H7 (cell line): ENCODE measurements at places on chromosomes 16 and 17.

DNA sequence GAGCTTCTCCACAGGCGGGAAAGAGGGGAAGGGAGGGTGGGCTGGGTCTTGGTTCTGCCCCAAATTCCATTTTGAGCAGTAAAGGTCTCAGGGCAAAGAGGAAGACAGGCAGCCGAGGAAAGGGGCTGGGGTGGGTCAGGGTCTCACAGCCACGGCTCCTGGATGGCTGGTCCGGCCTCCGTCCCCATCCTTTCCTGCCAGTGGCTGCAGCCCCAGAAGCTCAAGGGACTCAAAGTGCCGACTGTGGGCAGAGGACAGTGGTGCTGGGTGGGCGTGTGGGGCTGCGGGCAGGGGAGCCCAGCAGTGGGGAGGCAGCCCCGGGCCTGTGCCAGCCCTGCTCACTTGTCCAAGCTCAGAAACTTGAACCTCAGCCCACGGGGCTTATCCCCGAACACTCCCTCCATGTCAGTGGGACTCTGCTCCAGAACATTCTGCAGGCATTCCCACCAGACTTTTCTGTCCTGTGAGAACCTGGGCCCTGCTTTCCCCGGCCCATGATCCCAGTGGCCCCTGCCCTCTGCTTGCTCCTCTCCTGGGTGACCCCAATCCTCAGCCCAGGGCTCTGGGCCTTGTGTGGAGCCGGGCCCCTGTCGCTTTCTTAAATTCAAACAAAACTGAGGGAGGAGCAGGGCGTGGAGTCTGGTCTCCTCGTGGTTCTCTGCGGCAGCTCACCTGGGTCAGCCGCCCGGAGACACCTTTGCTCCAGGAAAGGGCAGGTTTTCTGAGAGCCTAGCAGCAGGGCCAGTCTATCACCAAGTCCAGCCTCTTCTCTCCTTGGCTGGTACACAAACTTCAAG lies 117.8 kb upstream of the METRNL start:
- DNase-seq, result no peak

- no peak for DNase-seq
Measured at GRCh38 chr16:81319221-81319912, 4.6 kb downstream of the GAN start.

DNA sequence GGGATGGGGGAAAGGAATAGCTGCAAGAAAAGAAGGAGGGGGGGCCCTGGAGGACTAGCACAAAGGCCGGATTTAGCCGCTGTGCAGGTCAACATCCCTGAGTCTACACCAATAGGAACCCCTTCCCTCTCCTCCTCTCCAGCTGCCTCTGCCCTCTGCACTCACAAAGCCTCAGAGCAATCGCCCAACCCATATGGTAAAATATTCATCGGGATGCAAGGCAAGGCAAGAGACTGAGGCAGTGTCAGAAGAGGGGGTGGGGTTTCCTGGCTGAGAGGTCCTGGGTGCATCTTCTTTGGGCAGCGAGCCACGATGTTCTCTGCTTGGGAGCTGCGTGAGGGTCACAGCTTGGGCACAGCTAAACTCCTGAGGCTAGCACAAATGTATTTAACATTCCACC lies 115.5 kb upstream of the NLRP1 start:
- DNase-seq, result peak; percentile 58

- no peak for DNase-seq
Measured at GRCh38 chr16:56108724-56109123, 82.6 kb upstream of the GNAO1 start.
